Activated T-helper 17 cell treated with anti-CD3 and anti-CD28 coated beads, Interleukin-2, amount 50 U/mL, for 72 hours (primary cell): ENCODE measurements at places on chromosomes 1 and 21. TPM values are rescaled to one million over a fixed set of nuclear protein-coding genes. Genes with fewer than 3 reads are reported as not detected.
A peak's percentile ranks its signal among the peaks of the same experiment; 100 is the strongest.

GRCh38 chr1:234997896-234998741 lies 130.5 kb downstream of the TOMM20 start:
- no peak for ATAC-seq

ATP1A2 gene
- total RNA-seq, result not detected

FLG2 gene
- total RNA-seq, result not detected

DNA sequence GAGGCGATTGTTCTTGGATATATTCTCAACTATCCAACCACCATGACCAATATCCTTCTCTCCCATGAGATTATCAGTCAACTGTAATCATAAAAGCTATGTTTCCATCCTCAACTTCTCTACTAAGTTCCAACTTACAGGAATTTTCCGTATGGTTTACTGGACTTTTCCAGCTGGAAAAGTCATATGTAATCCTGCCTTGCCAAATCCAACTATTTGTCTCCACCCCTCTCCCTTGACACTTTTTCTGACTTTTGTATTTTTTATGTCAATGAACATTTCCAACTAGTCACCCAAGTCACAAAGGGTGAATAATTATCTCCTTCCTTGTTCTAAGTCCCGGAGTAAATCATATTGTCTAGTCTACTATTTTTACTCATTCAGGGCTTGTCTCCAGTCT lies 293.1 kb downstream of the USP25 start:
- no peak for ATAC-seq

DNA sequence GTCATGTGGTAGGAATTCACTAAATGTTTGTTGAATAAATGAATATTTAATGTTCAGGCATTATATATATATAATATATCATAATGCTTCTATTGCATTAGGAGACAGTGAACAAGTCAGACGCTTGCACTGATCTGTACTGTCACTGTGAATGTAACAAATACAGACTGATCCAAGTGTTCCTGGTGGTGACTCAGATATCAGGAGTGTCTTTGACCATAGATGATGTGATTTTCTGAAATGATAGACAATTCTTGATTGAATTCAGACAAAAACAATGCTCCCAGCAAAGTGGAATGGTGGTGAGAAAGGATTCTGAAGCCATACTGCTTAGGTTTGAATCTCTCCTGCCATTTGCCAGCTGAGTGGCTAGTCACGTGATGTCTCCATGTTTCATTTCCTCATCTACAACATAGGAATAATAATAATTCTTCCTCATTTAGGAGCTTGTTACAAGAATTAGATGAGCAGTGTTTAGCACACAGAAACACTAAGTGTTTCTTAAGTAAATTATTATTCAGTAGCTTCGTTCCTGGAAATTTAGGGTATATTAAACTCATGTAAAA lies 71.0 kb downstream of the OLFML2B start:
- no peak for ATAC-seq

SMG5 gene
- total RNA-seq, result 75.7 TPM

- no peak for ATAC-seq
Observed at GRCh38 chr1:92167151-92167550, 50.6 kb upstream of the C1orf146 start.

GRCh38 chr1:11431941-11432507 lies 46.9 kb upstream of the DISP3 start:
- ATAC-seq, result no peak

DNA sequence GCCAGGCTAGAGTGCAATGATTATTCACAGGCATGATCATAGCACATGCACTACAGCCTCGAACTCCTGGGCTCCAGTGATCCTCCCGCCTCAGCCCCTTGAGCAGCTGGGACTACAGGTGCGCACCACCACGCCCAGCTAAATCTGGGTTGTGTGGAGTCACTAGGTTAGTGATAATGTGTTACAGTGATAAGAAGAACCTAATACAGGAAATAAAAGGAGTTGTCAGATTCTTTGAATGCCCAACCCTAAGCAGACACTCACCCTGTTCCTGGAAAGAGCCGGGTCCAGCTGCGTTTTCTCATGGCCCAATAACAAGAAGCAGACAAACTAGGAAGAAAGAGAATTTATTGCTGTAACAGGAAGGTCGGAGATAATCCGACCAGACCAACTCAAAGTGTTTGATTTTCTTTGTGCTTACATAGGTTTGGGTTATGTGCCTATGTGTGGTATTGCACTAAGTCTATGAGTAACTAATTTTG lies 8.8 kb downstream of the IFNGR2 start:
- no peak for ATAC-seq

RNF186 gene
- not detected for total RNA-seq

GRCh38 chr1:119542492-119542946 lies 35.5 kb downstream of the HSD3B1 start:
- ATAC-seq, result no peak

GRCh38 chr1:209807509-209807908 lies 1.6 kb upstream of the IRF6 start:
- peak; percentile 41 for ATAC-seq

DNA sequence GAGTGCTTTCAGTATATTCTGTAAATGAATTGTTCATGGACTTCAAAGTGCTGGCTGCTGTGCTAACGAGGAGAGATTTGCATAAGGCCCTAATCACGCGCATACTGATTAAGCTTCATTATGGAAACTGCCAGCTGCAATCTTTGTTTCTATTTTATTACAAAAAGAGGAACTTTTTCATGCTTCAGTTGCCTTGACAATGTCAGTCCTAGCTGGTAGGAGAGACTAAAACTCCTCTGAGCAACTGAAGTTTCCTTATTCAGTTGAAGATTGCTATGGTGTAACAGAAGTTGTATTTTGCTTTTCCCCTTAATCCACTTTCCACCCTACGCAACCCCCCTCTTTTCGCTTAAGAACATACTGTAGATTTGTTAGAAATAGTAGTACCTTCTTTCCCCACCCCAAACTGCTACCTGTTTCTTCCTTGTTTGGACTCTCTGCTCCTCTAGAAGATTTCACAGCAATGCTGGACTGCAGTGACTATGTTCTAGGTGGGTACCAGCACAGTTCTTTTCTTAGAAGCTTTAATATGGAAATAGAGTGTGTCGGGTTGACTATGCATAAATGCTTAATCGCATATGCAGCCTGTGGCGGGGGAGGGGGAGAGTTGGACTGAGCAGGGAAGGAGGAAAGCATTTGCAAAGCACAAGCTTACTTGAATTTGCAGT lies 108.3 kb downstream of the POU2F1 start:
- ATAC-seq, result no peak

ACTL8 gene
- total RNA-seq, result 0.28 TPM

- no peak for ATAC-seq
Observed at GRCh38 chr1:7223334-7224080, 438.3 kb downstream of the CAMTA1 start.

FCRL5 gene
- total RNA-seq, result not detected

- peak; percentile 78 for ATAC-seq
Observed at GRCh38 chr1:12179111-12179519, 12.3 kb downstream of the TNFRSF1B start.

- no peak for ATAC-seq
Observed at GRCh38 chr21:17492415-17493168, 20.3 kb upstream of the CXADR start.

CDA gene
- total RNA-seq, result not detected

HSPG2 gene
- total RNA-seq, result 33.3 TPM

GRCh38 chr1:77671836-77672235 lies 10.6 kb downstream of the ZZZ3 start:
- no peak for ATAC-seq

GRCh38 chr1:23168445-23169194 lies at the start of gene LUZP1:
Gene LUZP1, minus strand, starts transcription at chr1:23168856.
- ATAC-seq, result peak; percentile 89

LCE2B gene
- total RNA-seq, result not detected

DNA sequence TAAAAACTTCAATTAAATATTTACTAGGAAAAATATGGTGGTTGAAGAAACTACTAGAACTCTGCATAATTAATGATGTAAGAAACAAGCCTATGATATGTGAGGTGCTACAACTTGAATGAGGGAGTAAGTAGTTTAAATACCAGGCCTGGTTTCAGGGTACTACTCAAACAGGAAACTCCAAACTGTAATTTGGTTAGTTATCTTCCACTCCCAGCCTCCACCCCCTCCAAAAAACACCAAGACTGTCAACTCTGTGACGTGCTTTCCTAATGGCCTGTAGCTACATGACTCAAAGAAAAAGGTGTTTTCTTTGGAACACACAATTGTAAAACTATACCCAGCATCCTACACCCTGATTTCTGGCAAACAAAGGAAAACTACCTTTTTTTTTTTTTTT lies 55.9 kb upstream of the RCC1 start:
- peak; percentile 99 for ATAC-seq

DNA sequence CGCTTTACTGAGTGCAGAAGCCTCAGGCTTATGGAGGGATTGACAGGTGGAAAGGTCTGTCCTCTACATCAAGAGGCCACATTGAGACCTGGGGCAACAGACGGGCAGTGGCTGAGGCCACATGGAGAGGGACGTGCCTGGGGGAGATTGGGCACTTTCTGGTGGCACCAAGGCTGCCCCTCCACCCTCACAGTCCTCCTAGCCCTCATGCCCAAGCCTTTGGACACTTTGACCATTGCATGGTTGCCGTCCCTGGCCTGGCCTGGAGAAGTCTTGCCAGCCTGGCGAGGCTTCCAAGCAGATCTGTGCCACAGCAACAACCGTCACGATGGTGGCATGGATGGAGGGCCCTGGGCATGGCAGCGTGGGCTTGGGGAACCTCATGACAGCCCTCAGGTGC lies 192.1 kb upstream of the VAMP3 start:
- ATAC-seq, result no peak

HSPA6 gene
- total RNA-seq, result 0.41 TPM

DNA sequence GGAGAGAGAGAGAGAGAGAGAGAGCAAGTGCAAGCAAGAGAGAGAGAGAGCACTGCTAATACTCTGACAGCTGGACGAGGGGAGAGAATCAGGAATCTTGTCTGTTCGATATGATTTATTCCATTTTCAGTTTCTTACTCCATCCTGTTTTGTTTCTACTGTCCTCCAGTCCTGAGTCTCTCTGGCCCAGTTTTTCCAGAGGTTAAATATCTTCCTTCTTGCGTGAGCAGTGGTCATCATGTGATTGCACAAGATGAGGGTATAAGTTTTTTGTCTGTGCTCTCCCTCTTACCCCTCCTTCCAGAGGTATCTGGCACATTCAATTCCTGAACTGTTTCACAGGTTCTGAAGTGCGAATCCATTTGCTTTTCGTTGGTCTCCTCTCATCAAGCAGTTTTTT lies 16.8 kb downstream of the UBE2U start:
- no peak for ATAC-seq

GRCh38 chr1:222167111-222167510 lies 380.8 kb downstream of the HHIPL2 start:
- ATAC-seq, result peak; percentile 98

DNA sequence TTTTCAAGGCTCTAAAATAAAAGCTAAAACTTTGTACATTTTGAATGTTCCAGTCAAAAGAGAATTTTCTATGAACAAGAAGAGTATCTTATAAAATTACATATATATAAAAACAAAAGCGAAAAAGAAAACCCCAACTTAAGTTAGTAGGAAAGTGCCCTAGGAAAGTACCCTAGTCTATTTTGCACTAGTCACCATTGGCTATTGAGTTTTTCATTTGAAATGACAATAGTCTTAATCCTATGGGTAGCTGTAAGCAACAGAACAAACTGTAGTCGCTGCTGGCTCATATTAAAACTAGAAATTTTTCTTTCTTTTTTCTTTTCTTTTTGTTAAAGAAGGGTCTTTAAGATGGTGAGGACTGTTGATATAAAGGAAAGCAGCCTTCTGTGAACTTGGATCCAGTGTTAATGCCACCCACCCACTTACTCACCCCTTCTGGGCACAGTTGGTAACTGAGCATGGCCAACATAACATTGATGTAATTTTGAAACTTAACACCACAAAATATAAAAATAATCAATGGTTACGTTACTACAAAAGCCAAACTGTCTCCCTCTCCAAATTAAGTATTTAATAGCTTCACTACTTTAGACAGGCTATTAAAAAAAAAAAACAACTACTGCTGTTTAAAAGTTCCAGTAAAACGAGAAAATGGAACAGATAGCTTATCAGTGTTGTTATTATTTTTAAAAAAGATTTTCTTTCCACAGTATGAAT lies 177.0 kb downstream of the EIF4G3 start:
- peak; percentile 37 for ATAC-seq

DNA sequence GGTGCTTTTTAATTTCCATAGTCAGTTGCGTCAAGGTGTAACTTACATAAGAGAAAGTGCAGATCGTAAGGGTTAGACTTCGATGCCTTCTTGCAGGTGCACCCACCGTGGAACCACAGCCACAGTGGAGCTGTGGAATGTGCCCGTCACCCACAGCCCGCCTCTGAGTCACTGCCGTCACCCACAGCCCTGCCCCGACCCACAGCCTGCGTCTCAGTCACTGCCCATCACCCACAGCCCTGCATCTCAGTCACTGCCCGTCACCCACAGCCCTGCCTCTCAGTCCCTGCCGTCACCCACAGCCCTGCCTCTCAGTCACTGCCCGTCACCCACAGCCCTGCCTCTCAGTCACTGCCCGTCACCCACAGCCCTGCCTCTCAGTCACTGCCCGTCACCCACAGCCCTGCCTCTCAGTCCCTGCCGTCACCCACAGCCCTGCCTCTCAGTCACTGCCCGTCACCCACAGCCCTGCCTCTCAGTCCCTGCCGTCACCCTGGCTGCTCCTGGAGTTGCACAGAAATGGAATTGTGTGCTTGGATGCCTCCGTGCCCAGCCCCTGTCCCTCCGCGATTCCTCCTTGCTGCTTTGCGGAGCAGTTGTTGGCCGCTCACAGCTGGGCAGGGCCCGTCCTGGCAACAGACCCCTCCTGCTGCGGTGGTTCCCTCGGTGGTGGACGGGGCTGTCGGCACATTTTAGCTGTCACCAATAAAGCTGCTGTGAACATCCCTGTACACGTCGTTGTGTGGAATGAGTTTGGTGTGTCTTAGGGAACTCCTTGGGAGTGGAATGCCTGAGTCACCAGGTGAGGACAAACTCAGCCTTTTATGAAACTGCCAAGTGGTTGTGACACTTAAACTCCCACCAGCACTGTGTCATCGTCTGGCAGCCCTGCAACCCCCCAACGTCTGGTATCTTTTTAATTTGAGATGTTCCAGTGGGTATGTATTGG lies 44.9 kb upstream of the COL6A2 start:
- ATAC-seq, result peak; percentile 84

GRCh38 chr1:241829468-241829867 lies 18.5 kb upstream of the EXO1 start:
- no peak for ATAC-seq

DNA sequence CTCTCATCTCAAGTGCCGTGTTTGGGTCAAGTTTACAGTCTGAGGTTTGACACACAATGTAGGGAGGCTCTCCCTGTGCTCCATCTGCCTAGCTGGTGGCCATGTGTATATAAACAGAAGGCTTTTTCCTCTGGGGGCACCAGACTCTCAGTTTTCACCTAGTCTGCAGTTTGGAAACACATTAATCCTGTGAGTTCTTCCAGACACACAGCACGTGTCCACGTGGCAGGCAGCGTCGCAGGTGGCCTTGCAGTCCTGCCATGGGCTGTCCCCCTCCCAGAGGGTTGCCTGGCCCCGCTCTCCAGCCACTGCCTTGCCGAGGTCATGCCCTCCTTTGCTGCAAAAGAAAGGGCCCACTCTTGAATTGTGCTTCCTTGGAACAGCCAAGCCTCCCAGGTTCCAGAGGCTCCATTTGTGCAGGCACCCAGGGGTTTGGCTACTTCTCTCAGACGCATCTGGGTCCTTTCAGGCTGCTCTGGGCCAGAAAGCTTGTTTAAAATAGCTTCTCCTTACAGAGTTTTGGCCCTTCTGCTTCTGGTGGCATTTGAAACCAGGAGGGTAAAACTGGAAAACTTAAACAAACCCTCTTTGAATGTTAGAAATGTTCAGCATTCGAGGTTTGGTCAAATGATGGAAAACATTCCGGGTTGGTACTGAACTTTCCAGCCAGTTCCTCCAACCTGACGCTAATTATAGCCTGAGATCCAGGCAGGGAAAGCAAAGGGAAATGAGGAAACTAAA lies 4.4 kb upstream of the RUNX1 start:
- ATAC-seq, result no peak

TMEM81 gene
- 3.9 TPM for total RNA-seq

- peak; percentile 72 for ATAC-seq
Observed at GRCh38 chr1:41908288-41908895, 10.3 kb downstream of the HIVEP3 start.
